ENCODE measurements at places on chromosomes 7 and 10.
A peak's percentile ranks its signal among the peaks of the same experiment; 100 is the strongest.

GRCh38 chr10:52779541-52780390, 7.2 kb upstream of the MBL2 start:
- ATAC-seq: peak; percentile 95

GRCh38 chr10:35394411-35394851, 58.1 kb downstream of the CCNY start:
- no peak for ATAC-seq

GRCh38 chr7:116851671-116852070, 10.7 kb upstream of the CAPZA2 start:
- no peak for ATAC-seq

DNA sequence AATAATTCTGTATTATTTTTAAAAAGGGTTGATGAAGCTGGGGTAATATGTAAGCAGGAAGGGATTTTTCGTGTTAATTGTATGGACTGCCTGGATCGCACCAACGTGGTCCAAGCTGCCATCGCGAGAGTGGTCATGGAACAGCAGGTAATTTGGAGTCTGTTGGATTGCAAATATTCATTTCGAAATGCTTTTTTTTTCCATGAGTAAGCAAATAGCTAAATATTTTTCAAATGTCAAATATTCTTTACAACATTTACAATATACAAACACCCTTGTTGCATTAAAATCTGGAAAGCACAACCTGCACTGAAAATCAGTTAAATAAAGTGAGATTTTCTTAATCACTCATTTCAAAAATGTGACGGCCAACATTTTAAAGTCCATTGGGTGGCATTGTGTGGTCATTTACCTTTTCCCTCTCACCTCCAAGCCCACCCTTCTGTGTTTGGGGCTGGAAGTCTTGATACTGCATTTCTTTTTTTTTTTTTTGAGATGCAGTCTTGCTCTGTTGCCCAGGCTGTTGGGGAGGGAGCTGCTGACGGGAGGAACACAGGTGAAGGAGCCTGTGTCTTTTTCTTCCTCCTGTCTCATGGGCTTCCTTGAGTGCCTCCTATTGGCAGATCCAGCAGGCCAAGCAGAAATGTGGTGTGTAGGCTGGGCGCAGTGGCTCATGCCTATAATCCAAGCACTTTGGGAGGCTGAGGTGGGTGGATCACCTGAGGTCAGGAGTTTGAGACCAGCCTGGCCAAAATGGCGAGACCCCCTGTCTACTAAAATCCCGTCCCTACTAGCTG, 66.1 kb downstream of the MCMBP start:
- no peak for ATAC-seq

DNA sequence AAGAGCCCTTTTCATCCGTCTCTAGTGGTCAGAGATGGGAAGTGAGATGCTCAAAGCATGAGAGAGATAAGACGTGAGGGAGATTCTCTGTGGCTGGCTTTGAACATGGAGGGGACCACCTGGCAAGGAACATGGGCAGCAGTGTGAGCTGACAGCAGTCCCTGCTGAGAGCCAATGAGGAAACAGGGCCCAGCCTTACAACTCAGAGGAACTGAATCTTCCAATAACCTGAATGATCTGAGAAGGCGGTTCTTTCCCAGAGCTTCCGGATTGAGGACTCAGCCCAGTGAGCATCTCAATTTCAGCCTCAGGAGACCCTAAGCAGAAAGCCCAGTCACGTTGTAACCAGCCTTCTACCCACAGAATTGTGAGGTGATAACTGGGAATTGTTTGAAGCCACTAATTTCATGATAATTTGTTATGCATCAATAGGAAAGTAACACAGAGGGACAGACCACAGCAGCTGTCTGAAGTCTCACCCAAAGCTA, 33.9 kb upstream of the IKZF1 start:
- no peak for ATAC-seq

DNA sequence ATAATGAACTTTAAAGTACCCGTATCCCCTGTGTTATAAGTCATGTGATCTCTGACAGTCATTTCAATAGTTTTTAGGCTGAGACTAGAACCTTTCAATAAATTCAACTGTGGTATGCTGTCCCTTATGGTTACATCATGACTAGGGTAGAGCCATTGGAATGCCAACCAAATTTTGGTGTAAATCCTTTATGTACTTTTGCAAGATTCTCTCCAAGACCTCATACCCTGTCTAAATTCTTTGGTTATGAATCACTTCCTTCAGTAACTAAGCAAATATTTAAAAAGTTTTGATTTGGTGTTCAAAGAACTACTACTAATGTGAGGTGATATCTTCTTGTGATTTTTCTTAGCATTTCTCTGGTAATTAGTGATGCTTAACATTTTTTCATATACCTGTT, 20.8 kb upstream of the OR6B1 start:
- ATAC-seq: no peak

DNA sequence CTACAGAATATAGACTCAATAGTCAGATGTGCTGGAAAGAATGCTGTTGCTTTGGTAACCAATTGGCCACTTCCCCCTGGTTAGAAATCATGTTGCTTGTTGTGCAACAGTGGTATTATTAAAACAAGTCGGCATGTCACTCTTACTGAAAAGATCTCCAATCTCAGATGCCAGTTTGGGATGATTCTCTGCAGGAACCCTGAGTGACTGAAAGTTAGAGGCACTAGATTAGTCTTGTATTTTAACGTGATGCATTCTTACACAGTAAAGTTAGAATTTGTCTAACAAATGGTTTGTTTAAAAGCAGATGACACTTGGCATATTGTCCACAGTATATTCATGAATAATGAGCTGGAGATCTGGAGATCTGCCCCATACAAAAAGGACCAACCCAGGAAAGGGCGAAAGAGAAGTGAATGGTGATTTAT, 287.6 kb downstream of the TWIST1 start:
- no peak for ATAC-seq

- ATAC-seq: no peak
Measured at GRCh38 chr7:24231493-24231892, 52.5 kb upstream of the NPY start.

DNA sequence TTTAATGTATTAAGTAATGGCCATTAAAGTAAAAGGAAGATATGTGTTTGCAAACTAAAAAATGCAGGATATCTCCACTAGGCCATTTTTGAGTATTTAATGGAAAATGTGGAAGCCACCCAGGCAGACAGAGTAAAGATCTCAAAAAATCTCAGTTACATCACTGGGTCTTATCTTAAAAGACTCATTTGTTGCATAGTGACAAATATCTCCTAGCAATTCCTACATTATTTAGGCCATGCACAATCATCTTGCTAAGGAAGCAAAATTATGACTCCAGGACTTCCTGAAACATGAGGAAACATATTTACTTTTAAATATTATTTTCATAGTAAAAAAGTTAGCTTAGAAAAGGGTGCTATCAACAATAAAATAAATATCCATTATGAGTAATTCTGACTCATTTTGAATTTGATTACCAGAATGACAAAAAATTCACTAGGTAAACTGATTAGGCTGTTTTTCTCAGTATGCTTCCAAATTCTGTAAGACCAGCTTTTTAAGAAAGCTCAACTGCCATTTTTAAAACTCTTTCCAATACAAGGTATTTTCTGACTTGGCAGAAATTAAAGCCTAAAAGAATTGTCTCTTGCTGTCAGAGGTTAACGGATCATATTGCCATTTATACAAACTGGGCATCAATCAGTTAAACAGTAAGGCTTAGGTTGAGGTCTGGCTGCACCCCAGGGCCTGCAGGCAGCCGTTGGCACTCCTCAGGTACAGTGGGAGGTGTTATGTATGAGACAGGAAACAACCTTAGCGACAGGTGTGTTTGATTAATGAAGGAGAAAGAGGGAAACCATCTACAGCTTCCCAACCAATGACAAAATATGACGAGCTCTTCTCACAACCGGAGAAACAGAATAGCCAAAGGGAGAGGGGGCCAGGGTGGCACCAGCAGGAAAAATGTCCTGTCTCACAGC, 31.8 kb downstream of the PCLO start:
- no peak for ATAC-seq

DNA sequence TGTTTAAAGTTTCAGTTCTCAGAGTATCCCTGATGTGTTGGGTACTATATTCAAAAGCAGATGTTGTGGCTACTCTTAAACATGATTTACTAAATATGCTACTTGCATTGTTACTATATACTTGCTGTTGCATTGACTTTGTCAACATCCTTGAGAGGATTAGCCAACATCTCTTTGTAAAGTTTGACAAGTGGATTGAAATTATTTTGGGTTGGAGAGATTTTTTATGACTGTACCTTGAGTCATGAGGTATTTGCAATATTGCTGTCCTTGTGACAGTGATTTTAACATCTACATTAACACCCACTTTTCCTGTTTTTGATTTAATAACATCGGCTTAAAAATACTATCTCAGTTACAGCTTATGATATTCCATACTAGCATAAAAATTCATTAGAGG, 31.9 kb downstream of the MRC1 start:
- no peak for ATAC-seq

DNA sequence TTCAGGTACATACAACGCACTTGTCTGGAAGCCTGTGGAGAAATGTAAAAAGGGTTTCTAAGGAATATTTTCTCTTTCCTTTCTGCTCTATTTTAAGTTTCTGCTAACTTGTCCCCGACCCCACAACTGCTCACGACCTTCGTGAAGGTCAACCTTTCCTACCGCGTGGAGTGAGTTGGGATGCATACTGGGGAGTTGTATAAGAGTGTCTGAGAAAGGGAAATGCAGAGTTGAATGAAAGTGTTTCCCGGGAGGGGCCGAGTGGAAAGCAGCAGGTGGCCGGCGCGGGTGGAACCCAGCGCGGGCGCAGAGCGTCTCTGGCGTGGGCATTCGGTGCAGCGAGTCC, 17.9 kb upstream of the ACBD5 start:
- no peak for ATAC-seq

DNA sequence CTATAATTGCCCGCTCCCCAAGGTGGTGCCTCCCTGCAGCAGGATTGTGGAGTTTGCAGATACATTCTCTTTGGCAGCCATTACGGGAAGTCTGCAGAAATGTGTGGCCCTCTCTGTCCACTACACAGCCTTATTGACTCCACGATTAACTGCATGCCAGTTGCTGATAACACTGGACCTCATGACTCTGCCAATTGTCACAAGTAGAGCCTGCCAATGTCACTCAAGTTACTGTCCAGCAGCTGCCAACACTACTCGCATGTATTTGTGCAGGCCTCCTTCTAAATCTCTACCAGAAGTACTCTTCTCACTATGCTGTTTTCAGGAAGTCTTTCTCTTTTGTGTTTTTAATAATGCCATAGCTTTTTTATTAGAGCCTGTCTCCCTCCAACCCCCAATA, 128.8 kb downstream of the PPP1R3A start:
- no peak for ATAC-seq

DNA sequence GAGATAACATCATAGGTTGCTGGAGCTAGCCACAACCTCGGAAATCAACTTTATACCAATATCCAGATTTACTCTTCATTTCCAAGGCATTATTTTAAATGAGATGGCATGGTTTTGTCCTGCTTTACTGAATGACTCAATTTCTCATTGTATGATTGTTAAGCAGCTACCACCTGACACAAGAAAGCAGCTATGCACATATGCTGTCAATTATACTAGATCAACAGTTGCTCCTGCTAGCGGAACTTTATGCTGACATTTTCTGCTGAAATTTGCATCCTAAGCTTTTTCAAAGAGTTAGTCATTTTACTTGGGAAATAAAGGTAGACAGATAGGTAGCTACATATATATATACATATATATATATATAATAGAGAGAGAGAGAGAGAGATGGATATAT, 8.9 kb upstream of the CH25H start:
- ATAC-seq: no peak

- no peak for ATAC-seq
Measured at GRCh38 chr10:3237530-3237929, 64.9 kb upstream of the PITRM1 start.

DNA sequence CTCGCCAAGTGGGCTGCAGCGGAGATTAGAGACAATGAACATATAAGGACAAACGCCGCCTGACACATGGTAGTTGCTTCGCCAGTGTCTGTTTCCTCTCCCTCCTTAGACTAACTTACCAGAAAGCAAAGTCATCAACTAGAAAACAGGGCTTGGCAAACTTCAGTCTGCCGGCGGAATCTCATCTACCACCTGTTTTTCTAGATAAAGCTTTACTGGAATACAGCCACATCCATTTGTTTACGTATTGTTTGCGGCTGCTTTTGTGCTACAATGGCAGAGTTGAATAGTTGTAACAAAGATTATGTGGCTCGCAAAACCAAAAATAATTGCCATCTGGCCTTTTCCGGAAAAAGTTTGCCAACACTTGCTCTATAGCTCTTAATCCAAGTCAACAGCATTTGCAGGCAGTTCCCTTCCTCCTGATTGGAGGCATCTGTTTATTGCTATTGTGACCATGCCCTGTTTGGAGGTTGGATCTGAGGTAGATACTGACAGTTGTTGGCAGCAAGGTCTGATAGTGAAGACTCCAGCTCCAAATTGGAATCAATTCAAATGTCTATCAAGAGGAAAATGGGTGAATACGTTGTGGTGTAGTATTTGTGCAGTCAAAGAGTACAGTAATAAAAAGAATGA, 260.6 kb downstream of the POU6F2 start:
- no peak for ATAC-seq

GRCh38 chr10:60292998-60293397, 96.7 kb downstream of the ANK3 start:
- no peak for ATAC-seq

- ATAC-seq: no peak
Measured at GRCh38 chr7:95229301-95229700, 95.0 kb downstream of the PON1 start.

GRCh38 chr10:69913606-69914382, 112.1 kb downstream of the COL13A1 start:
- ATAC-seq: no peak

DNA sequence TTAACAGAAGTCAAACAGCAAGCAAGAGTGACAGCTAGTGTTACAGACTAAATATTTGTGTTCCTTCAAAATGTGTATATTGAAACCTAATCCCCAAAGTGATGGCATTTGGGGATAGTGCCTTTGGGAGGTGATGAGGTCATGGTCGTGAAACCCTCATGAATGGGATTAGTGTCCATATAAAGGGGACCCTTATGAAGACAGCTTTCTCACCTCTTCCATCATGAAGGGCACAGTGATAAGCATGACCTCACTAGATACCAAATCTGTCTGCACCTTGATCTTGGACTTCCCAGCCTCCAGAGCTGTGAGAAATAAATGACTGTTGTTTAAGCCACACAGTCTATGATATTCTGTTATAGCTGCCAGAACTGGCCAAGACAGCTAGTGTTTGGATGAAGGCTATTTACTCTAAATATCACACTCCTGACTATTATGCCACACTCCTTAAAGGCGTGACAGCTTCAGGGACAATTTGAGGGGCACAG, 235.7 kb upstream of the TMEM72 start:
- ATAC-seq: no peak

- peak; percentile 57 for ATAC-seq
Measured at GRCh38 chr10:120735773-120736371, 115.3 kb upstream of the WDR11 start.

DNA sequence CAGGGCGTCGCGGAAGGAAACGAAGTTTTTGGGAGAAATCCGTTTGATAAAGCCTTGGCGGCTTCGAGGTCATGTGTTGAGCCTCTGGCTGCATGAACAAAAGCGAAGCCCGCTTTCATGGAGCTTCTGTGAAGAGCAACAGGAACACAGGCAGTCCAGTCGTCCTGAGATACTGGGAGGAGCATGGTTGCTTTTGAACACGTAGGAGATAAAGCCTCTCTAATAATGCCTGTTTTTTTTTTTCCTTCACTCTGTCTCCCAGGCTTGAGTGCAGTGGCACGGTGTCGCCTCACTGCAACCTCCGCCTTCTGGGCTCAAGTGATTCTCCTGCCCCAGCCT, 473 bp upstream of the ZNF32 start:
- ATAC-seq: peak; percentile 5

Data from motor neuron (in vitro differentiated cells).